ENCODE measurements at places on chromosomes 7 and 10. TPM values are rescaled to one million over a fixed set of nuclear protein-coding genes. Genes with fewer than 3 reads are reported as not detected.

DNA sequence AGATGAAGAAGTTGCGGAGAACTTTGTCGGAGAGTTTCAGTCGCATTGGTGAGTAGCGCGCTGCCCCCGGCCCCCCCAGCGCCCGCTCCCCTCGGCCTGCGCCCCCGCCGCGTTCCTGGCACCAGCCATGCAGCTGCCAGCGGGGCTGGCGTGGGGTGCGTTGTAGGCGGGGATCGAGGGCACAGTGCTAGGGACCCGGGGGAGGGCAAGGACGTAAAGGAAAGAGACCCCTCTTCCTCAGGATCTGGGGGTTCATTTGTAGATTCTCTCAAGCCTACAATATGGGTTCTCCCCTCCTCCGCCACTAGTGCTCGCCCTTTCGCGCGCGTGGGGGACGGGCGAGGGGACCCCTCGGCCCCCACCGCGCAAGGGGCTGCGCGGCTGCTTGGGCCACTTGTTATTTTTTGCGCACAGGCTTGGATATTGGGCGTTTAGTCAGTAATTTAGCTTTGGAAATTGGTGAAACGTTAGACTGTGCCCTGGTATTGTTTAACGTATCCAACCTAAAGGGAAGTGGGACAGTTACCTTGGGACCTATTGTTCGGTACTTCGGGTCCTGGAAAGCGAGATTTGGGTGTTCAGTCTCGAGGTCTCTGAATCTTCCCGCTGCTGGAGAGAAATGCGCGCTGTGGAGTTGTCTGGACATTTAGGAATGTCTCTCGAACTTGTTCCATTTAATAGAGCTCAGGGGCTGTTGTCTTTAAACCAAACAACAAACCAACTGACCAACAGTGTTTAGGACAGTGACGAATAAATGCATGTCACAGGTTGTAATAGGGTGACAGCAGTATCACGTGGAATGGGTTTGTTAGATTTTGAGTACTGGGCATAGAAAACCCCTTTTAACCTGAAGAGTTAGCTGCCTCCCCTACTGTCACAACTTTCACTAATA is 796 bp downstream of the CDK14 start:
- no peak for DNase-seq

- DNase-seq: no peak
Measured at GRCh38 chr7:30212701-30213111, 71.7 kb upstream of the ZNRF2 start.

The TAC1 gene
- 4.3 TPM for total RNA-seq

The CSGALNACT2 gene
- total RNA-seq: 5.7 TPM

Measured in H1 (cell line).